Subcutaneous adipose tissue (tissue), 4 donors: ENCODE measurements at places on chromosomes 4 and X. TPM values are rescaled to one million over a fixed set of nuclear protein-coding genes. Genes with fewer than 3 reads are reported as not detected.

SORCS2 gene
- 0.19 TPM for total RNA-seq

LRAT gene
- total RNA-seq = not detected

ADH6 gene
- total RNA-seq = not detected

ETDB gene
- total RNA-seq = not detected

MAGEE2 gene
- not detected for total RNA-seq

TEX11 gene
- not detected for total RNA-seq

PPBP gene
- total RNA-seq = not detected

SPOCK3 gene
- not detected for total RNA-seq

ZAR1 gene
- total RNA-seq = not detected

TBX22 gene
- total RNA-seq = not detected

VCX2 gene
- not detected for total RNA-seq

TMEM131L gene
- 43.5 TPM for total RNA-seq

PABPC1L2A gene
- not detected for total RNA-seq

STOX2 gene
- total RNA-seq = 4.1 TPM

PNMA6A gene
- 1.1 TPM for total RNA-seq

RIBC1 gene
- total RNA-seq = not detected

PPP4R3C gene
- not detected for total RNA-seq

RTL3 gene
- not detected for total RNA-seq

RGN gene
- total RNA-seq = 5.3 TPM

SSX7 gene
- total RNA-seq = not detected

UXT gene
- 134 TPM for total RNA-seq
